Endothelial cell of coronary artery (primary cell): ENCODE measurements at places on chromosomes 11 and 22. TPM values are rescaled to one million over a fixed set of nuclear protein-coding genes. Genes with fewer than 3 reads are reported as not detected.

UPK3A gene
- not detected in 2 replicates for total RNA-seq

PTPRCAP gene
- total RNA-seq = 0.18 and 0.85 TPM in 2 replicates

BTG4 gene
- total RNA-seq = not detected in 2 replicates

LMNTD2 gene
- total RNA-seq = 0.36 and 1.1 TPM in 2 replicates

EHF gene
- not detected in 2 replicates for total RNA-seq

CFL1 gene
- 1,607 and 1,727 TPM in 2 replicates for total RNA-seq

TSPO gene
- total RNA-seq = 300 and 316 TPM in 2 replicates

TAF1D gene
- total RNA-seq = 116 and 146 TPM in 2 replicates
